ENCODE measurements at places on chromosomes 12 and 14.

- DNase-seq, result no peak
Observed at GRCh38 chr14:56112781-56113180, 5.4 kb upstream of the PELI2 start.

- DNase-seq, result no peak
Observed at GRCh38 chr14:22510527-22511110, 78.4 kb downstream of the DAD1 start.

- DNase-seq, result peak; percentile 63
Observed at GRCh38 chr12:57765003-57765697, 1.7 kb downstream of the CYP27B1 start.

DNA sequence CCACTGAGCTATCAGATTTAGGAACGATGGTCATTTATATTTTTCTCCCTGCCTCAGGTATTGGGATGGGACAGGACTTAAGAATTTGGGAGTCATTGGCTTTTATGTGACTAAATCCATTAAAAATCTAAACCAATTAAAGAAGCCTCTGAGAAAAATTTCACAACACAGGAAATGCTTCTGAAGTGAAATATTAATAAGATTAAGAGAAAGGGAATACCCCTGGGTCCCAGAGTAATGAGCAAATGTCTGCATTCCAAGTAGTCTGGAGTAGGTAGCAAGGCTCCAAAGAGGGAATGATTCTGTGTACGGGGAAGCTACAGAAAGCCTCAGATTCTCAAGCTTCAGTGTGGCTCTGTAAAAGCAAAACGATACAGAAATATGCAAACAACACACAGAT lies 707 bp upstream of the MED6 start:
- DNase-seq, result no peak

DNA sequence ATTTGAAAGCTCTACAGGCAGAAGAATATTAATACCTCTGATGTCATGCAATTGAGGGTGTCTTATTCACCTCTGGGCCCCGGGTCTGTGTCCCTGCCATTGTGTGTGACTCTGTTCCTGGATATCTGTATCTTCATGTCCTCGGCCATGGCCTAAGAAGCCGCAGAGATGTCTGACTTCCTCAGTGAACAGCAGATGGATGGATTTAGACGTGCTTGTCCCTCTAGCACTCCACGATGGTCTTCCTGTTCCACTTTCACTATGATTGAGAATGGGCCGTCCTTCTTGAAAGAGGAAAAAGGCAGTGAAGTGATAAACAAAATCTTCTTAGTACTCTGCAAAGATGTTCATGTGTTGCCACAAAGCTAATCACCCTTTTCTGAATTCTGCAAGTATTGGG lies 217.4 kb downstream of the SLC41A2 start:
- peak; percentile 73 for DNase-seq

GRCh38 chr14:53368711-53369201 lies 215.6 kb upstream of the DDHD1 start:
- DNase-seq, result no peak

DNA sequence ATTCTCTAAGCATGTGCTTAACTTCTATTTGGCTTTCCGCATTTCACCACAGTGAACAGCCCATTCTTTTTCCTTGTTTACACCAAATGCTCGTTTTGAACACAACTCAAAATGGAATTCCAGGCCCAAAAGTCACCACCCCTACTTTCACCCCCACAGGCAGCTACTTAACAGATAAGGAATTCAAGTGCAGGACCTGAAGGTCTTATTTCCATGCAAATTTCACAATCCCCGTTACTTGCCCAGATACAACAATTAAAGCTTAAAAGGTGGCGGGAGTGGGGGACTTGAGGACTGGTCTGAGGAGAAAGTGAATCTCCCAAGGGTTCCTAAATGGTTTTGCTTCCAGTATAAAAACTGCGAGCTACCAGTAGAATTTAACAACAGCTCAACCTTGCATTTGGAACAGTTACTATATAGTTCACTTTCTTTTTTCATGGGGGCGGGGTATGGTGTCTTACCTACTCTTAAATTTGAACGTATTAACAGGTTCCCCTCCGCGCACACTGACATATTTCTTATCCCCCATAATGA lies 3.7 kb downstream of the USP44 start:
- DNase-seq, result no peak

GRCh38 chr12:132454193-132454932 lies 35.6 kb upstream of the FBRSL1 start:
- no peak for DNase-seq

GRCh38 chr12:128753438-128753837 lies 70.3 kb downstream of the SLC15A4 start:
- DNase-seq, result no peak

DNA sequence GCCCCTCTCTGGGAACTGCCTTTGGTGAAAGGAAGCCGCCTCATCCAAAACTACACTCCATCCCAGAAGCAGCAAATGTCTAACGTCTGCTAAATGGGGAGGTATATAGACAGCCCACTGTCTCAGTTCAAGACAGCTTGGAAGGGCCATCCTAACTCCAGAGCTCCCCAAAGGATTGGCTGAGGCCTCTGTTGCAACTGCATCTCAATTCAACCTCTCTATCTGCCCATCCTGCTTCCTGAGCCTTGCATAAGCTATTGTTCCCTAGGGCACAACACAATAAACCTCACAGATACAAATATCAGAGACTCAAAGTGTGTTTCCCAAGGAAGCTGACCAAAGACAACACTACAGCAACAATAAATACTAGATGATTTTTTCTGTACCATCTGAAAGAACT lies 495.2 kb upstream of the SOX5 start:
- no peak for DNase-seq

GRCh38 chr14:69786603-69787002 lies 10.4 kb downstream of the SLC10A1 start:
- DNase-seq, result no peak

- no peak for DNase-seq
Observed at GRCh38 chr14:56660677-56661389, 81.2 kb downstream of the TMEM260 start.

DNA sequence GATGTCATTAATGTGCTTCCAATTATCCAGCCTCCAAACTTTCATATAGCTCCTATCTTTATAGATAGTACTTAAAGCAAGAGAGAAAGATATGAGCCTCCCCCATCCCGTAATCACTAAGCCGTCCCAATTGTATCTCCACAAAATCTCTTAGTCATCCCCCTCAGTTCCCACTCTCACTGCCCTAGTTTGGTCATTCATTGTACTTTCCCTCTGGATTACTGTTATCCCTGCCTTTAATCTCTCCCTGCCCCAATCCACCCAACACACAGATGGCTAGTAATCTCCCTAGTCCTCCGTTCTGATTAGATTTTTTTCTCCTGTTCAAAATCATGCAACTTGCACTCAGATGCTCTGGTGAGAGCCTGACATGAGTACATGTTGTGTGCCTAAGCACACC lies 5.4 kb upstream of the BCAT1 start:
- DNase-seq, result no peak

DNA sequence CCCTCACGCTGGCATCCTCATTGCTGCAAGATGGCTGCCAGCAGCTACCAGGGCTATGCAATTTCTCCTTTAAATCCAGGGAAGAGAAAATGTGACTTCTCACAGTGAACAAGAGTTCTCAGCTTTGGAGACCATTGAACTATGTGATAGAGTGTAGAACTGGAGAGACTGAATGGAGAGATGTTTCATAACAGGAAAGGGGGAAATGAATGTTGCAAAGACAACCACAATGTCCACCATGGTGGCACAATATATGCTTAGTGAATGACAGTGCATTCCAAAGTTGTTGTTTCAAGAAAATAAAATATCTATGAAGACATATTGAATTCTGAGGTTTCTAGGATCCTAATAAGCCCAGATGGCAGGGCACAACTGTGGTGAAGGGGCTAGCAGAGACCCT lies 13.2 kb upstream of the COCH start:
- DNase-seq, result no peak

Data from activated CD4-positive, alpha-beta T cell treated with anti-CD3 and anti-CD28 coated beads, Interleukin-2, amount 50 U/mL, for 16 hours (primary cell).